ENCODE measurements at places on chromosomes 2 and 18. TPM values are rescaled to one million over a fixed set of nuclear protein-coding genes. Genes with fewer than 3 reads are reported as not detected.

GRCh38 chr18:58313491-58314032 is 269.5 kb downstream of the NEDD4L start:
- no peak overlapping the region for H3K4me3 ChIP-seq
- no peaks in the 10 kb centered on the region for H3K36me3 ChIP-seq
- no peak for DNase-seq
- peaks cover 27% of the 10 kb centered on the region for H3K4me1 ChIP-seq

DNA sequence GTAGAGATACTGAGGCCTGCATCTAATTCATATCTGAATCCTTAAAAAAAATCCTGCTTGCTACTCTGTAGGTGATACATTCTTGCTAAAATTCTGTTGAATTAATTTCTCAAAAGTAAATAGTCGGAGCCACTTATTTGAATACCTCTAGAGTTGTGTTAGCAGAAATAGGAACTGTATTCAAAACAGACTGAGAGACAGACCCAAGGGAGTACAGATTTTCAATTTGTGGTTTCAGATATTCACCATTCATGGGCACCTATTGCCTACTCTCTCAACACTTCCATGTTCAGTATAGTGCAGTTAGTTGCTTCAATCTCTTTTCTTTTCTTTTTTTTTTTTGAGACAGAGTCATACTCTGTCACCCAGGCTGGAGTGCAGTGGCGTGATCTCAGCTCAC is 46.6 kb upstream of the CTLA4 start:
- no peaks in the 10 kb centered on the region for H3K4me1 ChIP-seq
- no peak for DNase-seq
- H3K27me3 ChIP-seq = no peaks in the 10 kb centered on the region
- no peaks in the 10 kb centered on the region for H3K36me3 ChIP-seq
- H3K27ac ChIP-seq = no peak overlapping the region

GRCh38 chr2:232022718-232023117 is 61.2 kb downstream of the DIS3L2 start:
- H3K4me3 ChIP-seq = no peak overlapping the region
- DNase-seq = no peak
- peaks cover 19% of the 10 kb centered on the region for H3K36me3 ChIP-seq
- H3K27ac ChIP-seq = no peak overlapping the region
- no peaks in the 10 kb centered on the region for H3K4me1 ChIP-seq
- H3K27me3 ChIP-seq = no peaks in the 10 kb centered on the region

Gene DNER
- total RNA-seq = 3.3 TPM

GRCh38 chr2:51722311-51722710 is 690.4 kb upstream of the NRXN1 start:
- no peak for DNase-seq
- no peaks in the 10 kb centered on the region for H3K36me3 ChIP-seq
- H3K27me3 ChIP-seq = no peaks in the 10 kb centered on the region
- no peak overlapping the region for H3K27ac ChIP-seq

GRCh38 chr2:217802266-217802665 is 200.5 kb downstream of the TNS1 start:
- no peak for DNase-seq
- no peak overlapping the region for H3K27ac ChIP-seq
- peaks cover 20% of the 10 kb centered on the region for H3K4me1 ChIP-seq
- peaks cover 71% of the 10 kb centered on the region for H3K36me3 ChIP-seq
- H3K27me3 ChIP-seq = no peaks in the 10 kb centered on the region

Gene ERBB4
- 29.3 TPM for total RNA-seq

Gene MRPS5
- 44.8 TPM for total RNA-seq

DNA sequence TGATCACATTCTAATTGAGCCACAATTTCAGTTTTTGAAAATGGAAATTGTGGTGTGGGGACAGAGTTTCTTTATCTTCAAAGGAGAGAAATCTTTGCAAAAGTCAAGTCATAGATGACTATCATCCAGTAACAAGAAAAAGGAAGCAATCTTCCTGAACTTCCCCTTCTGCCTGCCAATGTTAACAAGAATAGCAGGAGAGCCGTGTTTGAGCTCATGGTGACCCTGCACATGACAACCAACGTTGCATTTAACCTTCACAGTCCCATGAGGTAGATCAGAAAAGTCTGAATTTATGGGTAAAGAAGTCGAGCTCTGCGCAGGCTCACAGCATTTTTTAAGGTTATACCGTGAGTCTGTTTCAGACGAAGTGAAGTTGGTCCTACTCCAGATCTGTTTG is 454.9 kb downstream of the LPIN1 start:
- H3K27ac ChIP-seq = no peak overlapping the region
- no peaks in the 10 kb centered on the region for H3K27me3 ChIP-seq
- H3K4me3 ChIP-seq = no peak overlapping the region
- no peak for DNase-seq
- H3K4me1 ChIP-seq = no peaks in the 10 kb centered on the region
- no peaks in the 10 kb centered on the region for H3K36me3 ChIP-seq

GRCh38 chr2:230335864-230336506 is 9.0 kb downstream of the SP140L start:
- H3K4me3 ChIP-seq = no peak overlapping the region
- H3K4me1 ChIP-seq = no peaks in the 10 kb centered on the region

- no peak for DNase-seq
- no peak overlapping the region for H3K27ac ChIP-seq
- no peaks in the 10 kb centered on the region for H3K27me3 ChIP-seq
- no peaks in the 10 kb centered on the region for H3K4me1 ChIP-seq
- H3K36me3 ChIP-seq = no peaks in the 10 kb centered on the region
Measured at GRCh38 chr18:49524349-49524748, 37.3 kb upstream of the C18orf32 start.

- no peak overlapping the region for H3K4me3 ChIP-seq
- no peaks in the 10 kb centered on the region for H3K36me3 ChIP-seq
- no peak for DNase-seq
- H3K27ac ChIP-seq = no peak overlapping the region
- H3K4me1 ChIP-seq = peaks cover 10% of the 10 kb centered on the region
Measured at GRCh38 chr18:10148189-10148929, 234.5 kb downstream of the VAPA start.

DNA sequence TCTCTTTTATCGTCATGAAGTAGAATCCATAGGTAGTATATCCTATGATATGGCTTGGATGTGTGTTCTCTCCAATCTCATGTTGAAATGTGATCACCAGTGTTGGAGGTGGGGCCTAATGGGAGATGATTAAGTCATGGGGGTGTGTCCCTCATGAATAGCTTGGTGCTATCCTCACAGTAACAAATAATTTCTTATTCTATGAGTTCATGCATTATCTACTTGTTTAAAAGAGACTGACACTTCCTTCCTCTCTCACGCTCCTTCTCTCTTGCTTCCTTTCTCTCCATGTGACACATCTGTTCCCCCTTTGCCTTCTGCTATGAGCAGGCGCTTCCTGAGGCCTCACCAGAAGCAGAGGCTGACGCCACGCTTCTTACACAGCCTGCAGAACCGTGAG is 165.6 kb downstream of the MREG start:
- no peak overlapping the region for H3K4me3 ChIP-seq
- no peak for DNase-seq
- H3K27ac ChIP-seq = no peak overlapping the region
- H3K4me1 ChIP-seq = peaks cover 56% of the 10 kb centered on the region

GRCh38 chr2:66854298-66854697 is 419.4 kb downstream of the MEIS1 start:
- no peak overlapping the region for H3K4me3 ChIP-seq
- no peaks in the 10 kb centered on the region for H3K27me3 ChIP-seq
- H3K27ac ChIP-seq = no peak overlapping the region
- H3K36me3 ChIP-seq = no peaks in the 10 kb centered on the region

GRCh38 chr2:72003796-72004195 is 143.9 kb downstream of the CYP26B1 start:
- H3K4me1 ChIP-seq = no peaks in the 10 kb centered on the region
- no peak overlapping the region for H3K27ac ChIP-seq

DNA sequence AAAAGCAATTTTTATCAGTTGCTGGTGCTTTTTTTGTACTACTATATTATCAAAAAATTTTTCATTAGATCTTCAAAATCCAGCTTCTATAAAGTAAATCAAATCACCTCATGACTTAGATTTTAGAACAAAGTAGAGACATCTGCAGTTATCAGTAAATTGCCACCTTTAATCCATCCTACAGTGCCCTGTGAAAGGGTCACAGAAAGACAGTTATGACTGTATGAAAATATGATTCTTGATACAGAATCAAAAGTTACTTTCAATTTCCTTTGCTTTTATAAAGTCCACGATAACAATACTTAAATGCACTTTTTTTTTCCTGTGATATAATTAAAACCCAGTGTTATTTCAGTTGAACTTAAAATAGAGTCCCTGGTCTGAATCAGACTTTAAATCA is 61.4 kb downstream of the PRPF40A start:
- no peaks in the 10 kb centered on the region for H3K4me1 ChIP-seq
- H3K27me3 ChIP-seq = no peaks in the 10 kb centered on the region
- peaks cover 47% of the 10 kb centered on the region for H3K36me3 ChIP-seq
- no peak overlapping the region for H3K27ac ChIP-seq

DNA sequence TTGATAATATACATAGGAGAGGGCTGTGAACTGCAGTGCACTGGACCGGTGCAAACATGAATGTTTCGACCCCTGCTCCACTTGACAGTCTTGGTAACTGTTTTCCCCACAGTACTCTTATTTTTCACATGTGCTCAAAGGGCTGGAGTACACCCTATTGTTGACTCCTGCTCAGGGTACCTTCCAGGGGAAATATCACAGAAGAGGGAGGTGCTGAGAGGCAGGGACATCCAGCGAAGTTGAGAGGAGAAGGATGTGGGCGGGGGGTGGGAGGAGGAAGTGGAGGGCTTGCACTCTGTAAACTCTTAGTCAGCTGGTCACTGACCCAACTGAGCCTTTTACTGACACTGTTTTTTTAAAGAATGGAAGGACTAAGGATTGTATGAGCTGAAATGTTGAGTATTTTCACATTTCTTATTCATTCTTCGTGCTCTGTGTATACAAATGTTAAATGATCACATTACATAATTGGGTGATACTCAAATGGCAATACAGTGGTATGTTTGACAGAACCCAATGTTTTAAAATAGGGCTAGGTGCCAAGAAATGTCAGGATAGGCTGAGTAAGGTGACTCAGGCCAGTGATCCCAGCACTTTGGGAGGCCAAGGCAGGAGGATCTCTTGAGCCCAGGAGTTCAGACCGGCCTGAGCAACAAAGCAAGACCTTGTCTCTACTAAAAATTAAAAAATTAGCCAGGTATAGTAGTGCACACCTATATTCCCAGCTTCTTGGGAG is 10.0 kb downstream of the INPP4A start:
- no peak for DNase-seq
- H3K27me3 ChIP-seq = no peaks in the 10 kb centered on the region
- H3K4me3 ChIP-seq = no peak overlapping the region
- no peaks in the 10 kb centered on the region for H3K36me3 ChIP-seq
- no peak overlapping the region for H3K27ac ChIP-seq

- peak overlapping the region; percentile 81 for H3K4me3 ChIP-seq
- no peaks in the 10 kb centered on the region for H3K36me3 ChIP-seq
- no peak overlapping the region for H3K27ac ChIP-seq
- H3K27me3 ChIP-seq = no peaks in the 10 kb centered on the region
Measured at GRCh38 chr2:37322368-37322767, 2.3 kb downstream of the PRKD3 start.

- no peaks in the 10 kb centered on the region for H3K27me3 ChIP-seq
- no peak overlapping the region for H3K27ac ChIP-seq
- no peak overlapping the region for H3K4me3 ChIP-seq
- DNase-seq = no peak
- no peaks in the 10 kb centered on the region for H3K36me3 ChIP-seq
Measured at GRCh38 chr18:47832348-47832747, 98.1 kb downstream of the SMAD2 start.

Gene ALPP
- total RNA-seq = not detected

GRCh38 chr18:38076346-38077070 is 510.9 kb upstream of the CELF4 start:
- no peaks in the 10 kb centered on the region for H3K4me1 ChIP-seq
- no peak for DNase-seq
- no peaks in the 10 kb centered on the region for H3K36me3 ChIP-seq
- H3K27me3 ChIP-seq = no peaks in the 10 kb centered on the region

Measured in thoracic aorta (tissue), 2 donors.